ENCODE measurements at places on chromosomes 5 and 9.

- no peak for DNase-seq
Observed at GRCh38 chr9:134411440-134412297, 85.4 kb downstream of the RXRA start.

DNA sequence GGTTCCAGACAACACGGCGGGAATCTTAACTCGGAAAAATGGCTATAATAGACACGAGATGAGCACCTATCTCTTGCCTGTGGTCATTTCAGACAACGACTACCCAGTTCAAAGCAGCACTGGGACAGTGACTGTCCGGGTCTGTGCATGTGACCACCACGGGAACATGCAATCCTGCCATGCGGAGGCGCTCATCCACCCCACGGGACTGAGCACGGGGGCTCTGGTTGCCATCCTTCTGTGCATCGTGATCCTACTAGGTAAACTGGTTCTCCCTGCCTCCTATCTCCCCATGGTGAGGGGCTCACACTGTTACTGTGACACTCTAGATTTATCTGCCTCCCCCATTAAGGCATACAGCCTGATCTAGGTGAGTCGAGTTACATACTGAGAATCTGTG, 124.2 kb downstream of the CDH6 start:
- no peak for DNase-seq

DNA sequence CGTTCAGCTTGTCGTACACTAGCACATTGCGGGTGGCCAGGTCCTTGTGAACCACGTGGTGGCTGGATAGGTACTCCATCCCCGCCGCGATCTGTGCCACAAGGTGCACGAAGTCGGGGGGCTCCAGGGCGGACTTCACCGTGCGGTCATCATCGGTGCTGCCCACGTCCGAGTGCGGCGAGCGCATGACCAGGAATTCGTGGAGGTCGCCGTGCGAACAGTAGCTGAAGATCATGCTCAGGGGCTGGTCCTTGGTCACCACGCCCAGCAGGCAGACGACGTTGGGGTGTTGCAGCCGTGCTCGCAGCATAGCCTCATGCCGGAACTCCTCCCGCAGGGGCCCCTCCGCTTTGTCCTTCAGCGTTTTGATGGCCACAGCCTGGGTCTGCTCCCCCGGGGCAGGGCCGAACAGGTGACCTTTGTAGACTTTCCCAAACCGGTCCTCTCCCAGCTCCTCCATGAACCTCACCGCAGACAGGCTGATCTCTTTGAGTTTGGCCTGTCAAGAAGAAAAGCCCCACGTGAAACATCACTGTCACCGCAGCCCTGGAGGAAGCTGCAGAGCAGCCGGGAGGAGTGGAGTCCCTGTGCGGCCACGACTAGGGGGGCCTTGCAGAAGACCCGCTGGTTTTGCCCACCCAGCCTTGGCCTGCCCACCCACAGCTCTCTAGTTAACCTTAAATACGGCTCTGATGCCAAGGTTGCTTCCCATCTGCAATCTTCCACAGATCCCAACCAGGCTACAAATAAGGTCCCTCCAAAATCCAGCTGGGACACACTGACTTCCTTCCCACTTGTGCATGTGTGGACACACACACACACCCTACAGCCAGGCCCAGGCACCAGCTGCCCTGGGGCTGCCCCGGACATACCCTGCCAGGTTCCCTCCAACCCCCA, 225.2 kb downstream of the ROR2 start:
- DNase-seq = no peak

- no peak for DNase-seq
Observed at GRCh38 chr9:38213631-38214299, 144.7 kb upstream of the SHB start.

GRCh38 chr9:4344946-4345345, 45.1 kb upstream of the GLIS3 start:
- no peak for DNase-seq

DNA sequence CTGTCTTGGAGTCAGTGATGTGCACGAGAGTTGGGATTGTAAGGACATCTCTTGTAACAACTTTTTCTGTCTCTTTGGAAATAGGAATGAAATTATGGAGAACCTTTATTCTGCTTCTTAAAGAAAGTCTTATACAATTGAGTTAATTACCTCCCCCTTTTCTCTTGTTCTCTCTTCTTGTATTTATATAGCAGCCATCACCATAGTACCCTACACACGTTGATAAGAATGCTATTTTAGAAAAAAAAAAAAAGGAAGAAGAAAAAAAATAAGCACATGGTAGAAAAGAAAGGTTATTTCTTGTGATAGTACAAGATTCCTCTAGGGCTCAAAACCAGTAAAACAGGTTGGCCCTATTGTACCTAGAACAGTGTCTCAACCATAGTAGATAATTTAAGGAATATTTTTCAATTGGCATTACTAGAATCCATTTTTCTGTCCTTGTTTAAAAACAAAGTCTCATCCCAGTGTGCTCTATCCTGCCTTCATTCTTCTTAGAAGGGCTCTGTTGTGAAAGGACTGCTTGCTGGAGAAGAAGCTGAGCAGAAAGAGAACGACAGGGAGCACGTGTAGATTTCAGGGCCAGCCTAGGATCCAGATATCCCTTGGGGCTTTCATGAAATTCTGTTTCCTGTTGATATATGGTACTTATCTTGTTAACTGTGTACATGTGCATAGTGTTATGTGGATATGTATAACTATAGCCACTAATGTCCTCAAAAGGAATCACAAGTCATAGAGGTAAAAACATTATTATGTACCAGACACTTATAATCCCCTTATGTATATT, 392.3 kb upstream of the MEF2C start:
- DNase-seq = no peak

GRCh38 chr9:90054810-90055209, 450.0 kb downstream of the GADD45G start:
- no peak for DNase-seq

DNA sequence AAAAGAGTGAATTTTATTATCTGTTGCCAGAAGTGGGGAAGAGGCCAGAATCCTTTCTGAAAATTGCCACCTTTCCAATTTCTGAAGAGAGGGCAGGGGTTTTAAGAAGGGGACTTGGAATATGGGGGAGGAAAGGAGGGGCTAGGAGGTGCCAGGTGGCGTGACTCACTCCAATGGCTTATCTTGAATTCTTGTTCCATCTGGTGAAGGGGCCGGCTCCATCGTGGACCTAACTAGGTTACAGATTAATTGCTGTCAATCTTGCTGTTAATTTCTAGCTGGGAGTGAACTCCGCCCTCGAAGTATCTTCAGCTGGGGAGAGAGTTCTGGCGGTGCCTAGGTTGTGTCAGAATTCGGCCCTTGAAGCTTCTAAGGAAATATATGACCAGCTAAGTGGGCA, 138.7 kb downstream of the YTHDC2 start:
- DNase-seq = no peak

DNA sequence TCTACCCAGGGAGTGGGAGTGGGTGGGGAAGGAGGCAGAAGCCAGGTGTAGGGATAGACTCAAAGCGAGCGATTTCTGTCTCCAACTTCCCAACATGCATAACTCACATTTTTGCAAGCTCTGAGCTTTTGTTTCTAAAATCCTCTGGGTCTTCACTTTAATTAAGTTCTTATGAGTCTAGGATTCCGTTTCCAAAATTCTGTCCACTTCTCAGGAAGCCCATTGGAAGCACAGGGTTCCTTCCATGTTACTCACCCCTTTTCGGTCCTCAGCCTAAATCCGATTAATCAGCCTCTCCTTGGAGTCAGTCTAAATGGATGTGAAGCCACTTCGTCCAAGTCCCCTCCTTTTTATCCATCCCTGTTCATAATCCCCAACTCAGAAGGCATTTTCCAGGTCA, 1.4 kb downstream of the GPX3 start:
- no peak for DNase-seq

- no peak for DNase-seq
Observed at GRCh38 chr9:81871695-81872094, 56.5 kb upstream of the SPATA31D4 start.

- DNase-seq = no peak
Observed at GRCh38 chr5:131521252-131521651, 113.8 kb downstream of the RAPGEF6 start.

DNA sequence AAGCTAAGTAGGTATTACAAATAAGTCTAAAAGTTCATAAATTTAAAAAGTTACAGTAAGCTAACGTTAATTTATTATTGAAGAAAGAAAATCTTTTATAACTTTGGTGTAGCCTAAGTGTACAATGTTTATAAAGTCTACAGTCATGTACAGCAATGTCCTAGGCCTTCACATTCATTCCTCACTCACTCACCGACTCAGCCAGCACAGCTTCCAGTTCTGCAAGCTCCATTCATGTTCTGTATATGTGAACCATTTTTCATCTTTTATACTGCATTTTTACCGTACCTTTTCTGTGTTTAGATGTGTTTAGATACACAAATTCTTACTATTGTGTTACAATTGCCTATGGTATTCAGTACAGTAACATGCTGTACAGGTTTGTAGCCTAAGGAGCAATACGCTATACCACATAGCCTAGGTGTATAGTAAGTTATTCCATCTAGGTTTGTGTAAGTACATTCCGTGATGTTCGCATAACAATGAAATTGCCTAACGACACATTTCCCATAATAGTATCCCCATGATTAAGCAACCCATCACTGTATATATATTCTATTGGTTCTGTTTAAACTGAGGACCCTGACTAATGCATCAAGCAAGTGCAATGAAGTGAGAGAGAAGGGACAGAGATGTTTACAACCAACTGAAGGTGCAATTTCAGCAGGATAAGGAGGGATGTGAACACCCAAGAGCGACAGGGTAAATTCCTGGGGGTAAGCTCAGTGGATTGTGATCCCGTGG, 88.9 kb upstream of the TRIO start:
- DNase-seq = no peak

DNA sequence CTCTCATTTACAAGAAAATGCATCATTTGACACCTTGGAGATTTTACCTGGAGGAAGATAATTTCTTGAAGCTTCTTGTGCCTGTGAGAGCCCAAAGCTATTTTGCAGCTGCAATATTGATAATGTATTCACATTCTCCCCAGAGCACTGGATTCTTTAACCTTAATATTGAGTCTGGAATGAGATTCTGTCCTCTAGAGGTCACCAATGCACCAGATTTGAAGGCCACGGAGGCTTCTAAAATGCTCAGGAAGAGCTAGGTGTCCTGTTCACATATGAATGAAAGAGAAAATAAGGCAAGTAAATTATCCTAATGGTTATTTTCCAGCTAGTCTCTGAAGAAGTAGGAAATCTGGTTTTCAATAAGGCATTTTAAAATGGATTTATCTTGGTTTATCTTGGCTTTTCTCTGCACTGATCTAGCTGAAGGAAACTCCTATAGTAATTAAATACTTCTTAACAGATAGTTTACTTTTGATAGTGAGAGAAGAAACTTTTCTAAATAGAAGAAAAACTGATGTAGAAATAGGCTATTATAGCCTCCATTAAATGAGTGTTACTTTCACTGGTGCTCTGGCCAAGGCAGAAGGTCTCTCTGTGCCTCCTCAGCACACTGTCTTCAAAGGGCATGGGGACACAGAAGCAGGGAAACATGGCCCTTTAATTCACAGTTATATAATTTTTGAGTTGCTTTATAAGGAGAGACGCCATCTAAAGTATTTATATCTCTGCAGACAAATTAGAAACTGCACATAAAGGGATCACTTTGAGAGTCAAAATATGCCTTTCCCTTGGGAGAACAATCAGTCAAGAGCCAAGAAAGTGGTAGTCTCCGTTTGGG, 297.0 kb upstream of the ACTBL2 start:
- DNase-seq = no peak

DNA sequence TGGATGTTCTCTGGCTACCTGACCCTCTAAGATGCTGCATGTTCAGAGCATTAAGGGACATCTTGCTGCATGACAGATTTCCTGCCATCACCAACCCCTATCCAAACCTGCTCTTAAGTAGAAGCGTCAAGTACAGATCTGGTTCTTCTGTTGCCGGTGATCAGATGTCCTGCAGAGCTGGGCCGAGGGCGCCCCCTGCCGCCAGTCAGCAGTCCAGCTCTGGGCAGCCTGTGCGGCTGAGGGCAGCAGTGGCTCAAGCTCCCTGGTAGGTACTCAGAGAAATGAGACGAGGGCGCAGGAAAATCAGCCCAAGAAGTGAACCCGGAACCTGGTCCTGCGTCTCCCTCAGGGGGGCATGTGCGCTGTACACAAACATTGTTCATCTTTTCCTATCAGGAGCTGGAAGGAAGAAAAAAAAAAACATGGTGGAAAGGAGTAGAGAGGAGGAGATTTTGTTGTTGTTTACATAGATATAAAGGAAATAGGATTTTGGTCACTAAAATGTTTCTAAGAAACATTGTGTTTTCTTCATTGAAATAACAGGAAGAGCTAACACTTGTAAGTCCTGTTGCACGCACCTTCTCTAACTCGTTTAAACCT, 95.8 kb downstream of the CFAP90 start:
- no peak for DNase-seq

DNA sequence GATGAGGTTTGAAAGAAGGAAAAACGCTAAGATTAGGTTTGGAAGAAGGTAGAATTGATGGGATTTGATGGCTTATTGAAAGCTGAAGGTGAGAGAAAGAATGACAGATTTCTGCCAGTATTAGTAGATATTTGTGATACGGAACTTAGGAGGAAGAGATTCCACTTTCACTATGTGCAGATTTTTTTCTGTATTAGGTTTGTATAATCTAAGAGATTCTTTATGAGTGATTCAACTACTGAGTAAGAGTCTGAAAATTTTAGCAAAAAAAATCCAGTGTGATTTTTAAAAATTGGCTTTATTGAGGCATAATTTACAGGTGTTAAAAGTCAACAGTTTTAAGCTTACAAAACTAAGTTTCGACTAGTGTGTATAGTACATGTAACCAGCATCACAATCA, 54.1 kb downstream of the AP3S1 start:
- no peak for DNase-seq

GRCh38 chr5:113800686-113801085, 287.2 kb downstream of the YTHDC2 start:
- DNase-seq = no peak

GRCh38 chr9:127132921-127133647, 10.6 kb upstream of the ANGPTL2 start:
- DNase-seq = no peak

GRCh38 chr9:13149454-13149853, 130.0 kb downstream of the MPDZ start:
- no peak for DNase-seq

DNA sequence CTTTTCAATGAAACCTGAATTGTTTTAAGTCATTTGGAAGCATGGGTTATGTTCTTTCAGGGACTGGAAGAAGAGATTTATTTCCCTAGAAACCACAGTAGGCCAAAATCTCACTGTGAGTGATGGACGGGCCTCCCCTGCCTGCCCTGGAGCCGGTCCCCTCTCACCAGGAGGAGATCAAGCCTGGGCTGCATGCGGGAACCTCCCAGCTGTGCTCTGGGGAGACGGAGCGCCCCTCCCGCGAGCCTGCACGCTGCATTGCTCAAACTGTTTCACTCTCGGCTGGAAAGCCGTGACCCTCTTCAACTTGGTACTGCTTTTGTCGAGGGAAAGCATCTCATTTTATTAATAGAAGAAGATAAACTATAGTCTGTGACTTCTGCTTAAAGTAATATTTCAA, 85.4 kb downstream of the IRX2 start:
- DNase-seq = no peak

GRCh38 chr5:149358294-149358651, 427 bp downstream of the PCYOX1L start:
- no peak for DNase-seq
